ENCODE measurements at places on chromosomes 12 and 14.

GRCh38 chr12:65461017-65461416 is 182.5 kb downstream of the MSRB3 start:
- DNase-seq = no peak

DNA sequence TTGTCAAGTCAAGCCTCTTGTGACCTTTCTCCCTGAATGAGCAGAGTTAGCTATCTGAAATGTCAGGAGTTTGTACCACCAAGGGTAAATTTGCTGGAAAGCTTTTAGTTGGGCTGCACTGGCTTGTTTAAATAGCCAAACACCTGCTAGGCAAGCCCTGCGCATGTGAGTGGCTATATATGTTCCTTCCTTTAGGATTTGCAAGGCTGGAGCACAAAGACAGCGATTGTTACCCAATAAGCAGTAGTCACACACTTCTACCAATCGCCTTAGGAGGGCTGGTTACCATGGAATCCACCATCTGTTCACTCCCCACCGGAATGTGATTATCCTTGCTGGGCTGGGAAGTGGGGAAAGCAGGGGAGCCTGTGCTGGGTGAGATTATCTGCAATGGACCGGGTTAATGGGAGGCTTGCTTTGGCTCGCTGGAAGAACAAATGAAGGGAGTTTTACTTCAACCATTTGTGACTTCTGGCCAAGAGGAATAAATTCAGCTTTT is 102.5 kb downstream of the FGD4 start:
- peak; percentile 57 for DNase-seq

GRCh38 chr14:50225974-50226297 is 5.4 kb downstream of the SOS2 start:
- DNase-seq = no peak

- no peak for DNase-seq
Measured at GRCh38 chr12:10849425-10849878, at the start of gene PRR4. PRR4 (minus strand) TSS chr12:10849475; CDS start chr12:10849437, 38 bp downstream.

- DNase-seq = no peak
Measured at GRCh38 chr12:124774054-124774461, 89.6 kb downstream of the SCARB1 start.
